ENCODE measurements at places on chromosomes 11 and 22.

- no peak for DNase-seq
Measured at GRCh38 chr11:77069969-77070582, 3.3 kb downstream of the CAPN5 start.

DNA sequence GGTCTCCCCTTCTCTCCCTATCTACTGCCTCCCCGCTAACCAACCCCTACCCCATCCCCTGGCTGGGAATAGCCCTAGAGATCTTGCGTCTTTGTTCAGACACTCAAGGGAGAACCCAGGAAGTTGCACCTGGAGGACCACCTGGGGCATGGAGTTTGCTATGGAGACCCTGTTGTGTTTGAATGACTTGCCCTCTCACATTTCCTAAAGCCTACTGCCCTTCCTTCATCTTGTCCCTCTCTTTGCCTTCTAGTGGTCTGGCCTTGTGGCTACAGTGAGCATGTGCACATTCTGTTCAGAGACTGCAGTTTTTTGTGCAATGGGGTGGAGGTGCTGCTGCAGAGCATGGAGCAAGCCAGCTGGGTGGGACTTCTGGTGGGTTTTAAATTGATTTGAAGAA, 42.5 kb downstream of the ZNRF3 start:
- no peak for DNase-seq

DNA sequence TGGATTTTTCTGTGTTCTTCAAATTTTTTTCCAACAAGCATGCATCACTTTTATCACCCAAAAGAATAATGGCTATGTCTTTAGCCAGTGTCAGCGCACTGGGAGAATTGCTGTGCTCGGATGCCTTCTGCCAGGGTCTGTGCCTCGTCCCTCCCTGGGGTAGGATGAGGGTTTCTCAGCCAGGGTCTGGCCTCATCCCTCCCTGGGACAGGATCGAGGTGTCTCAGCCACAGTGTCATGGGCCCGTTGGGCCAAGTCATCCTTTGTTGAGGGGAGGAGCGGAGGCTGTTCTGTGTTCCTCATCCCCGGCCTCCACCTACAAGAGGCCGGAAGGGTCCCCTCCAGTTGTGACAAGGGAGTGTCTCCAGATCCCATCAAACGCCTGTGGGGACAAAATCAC, 22.7 kb downstream of the LINC01488 start:
- DNase-seq: no peak

DNA sequence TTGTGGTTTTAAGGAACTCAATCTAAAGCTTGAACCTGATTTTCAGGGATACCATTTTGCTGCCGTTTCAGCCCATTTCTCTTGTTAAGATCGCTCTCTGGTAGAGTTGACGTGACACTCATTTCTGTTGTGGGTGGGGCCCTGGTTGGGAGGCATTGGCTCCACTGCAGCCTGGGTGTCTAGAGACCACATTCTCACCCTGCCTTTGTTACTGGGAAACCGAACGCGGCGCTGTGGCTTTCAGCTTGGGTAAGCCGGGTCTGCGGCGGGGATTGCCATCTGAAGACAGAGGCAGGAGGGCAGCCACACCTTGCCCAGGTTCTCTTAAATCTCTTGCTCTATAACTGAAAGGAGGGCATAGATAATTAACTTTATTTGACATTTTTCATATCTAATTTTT, 3.2 kb downstream of the EHF start:
- no peak for DNase-seq

DNA sequence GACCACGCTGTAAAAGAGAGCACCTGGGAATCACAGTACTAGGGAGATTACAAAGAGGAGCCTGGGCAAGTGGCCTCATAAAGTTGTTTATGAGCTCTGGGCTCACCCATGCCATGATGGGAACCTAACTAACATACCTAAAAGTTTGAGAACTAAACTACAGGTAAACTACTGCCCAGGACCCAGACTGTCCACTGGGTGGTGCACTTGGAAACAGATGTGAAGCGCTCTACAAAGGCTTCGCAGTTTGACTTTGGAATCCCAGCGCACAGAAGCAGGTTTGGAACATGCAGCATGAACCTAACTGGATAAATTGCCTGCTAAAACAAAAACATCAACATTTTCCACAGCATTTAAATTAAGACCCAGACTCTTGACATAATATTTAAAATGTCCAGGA, 418.6 kb downstream of the FAM181B start:
- no peak for DNase-seq

GRCh38 chr11:11229647-11230046, 123.4 kb downstream of the CSNK2A3 start:
- DNase-seq: no peak

GRCh38 chr22:34099278-34099677, 179.0 kb upstream of the LARGE1 start:
- no peak for DNase-seq

- DNase-seq: no peak
Measured at GRCh38 chr11:66722745-66723651, 6.0 kb downstream of the SPTBN2 start.

- DNase-seq: no peak
Measured at GRCh38 chr11:131326829-131327228, 43.6 kb upstream of the NTM start.

GRCh38 chr11:110473706-110474105, 44.0 kb downstream of the FDX1 start:
- no peak for DNase-seq

GRCh38 chr11:117618982-117619355, 178.0 kb downstream of the DSCAML1 start:
- DNase-seq: no peak

GRCh38 chr11:76772100-76772782, 10.9 kb upstream of the TSKU start:
- no peak for DNase-seq

- no peak for DNase-seq
Measured at GRCh38 chr11:114033572-114033971, 25.9 kb upstream of the ZBTB16 start.

DNA sequence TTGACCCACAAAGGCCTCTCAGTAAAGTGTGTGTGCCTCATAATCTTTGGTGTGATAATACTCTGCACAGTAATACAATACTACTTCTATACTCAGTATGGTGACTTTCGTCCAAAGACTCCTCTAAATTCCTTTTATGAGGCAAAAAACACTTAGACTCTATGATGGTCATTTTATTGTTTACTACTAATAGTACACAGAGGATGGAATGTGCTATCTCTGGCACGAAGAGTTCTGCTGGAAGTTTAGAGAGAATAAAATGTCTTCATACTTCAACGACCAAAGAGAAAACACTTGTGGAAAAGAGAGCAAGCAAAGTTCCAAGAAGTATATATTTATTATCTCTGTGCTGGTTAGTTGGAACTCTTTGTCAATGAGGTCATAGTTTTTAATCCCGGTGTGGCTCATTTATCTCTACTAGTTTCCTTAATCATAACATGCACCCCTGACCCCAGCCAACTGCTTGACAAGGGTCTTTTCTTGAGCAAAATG, 7.5 kb upstream of the CSTF3 start:
- DNase-seq: no peak
